Activated naive CD4-positive, alpha-beta T cell (primary cell): ENCODE measurements at places on chromosomes 1 and 21.

- DNase-seq = no peak
These were observed 12.6 kb downstream of the SLC22A15 start for GRCh38 chr1:115988953-115989352.

DNA sequence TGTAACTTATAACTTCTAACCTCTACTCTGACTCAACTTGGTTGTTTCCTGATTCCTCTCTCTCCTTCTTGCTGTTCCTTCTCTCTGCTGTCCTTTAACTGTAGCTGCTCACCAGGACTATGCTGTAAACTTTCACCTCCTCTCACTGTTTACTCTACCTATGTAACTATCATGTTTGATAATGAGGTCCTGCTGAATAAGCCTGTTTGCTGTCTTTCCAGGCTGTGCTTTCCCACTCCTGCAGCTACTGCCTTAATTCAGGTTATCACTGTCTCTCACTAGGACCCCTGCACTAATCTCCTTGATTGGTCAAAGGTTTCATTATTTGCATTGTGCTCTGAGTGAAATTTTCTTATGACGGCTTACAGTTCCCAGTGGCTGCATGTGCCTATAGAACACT, 633.9 kb upstream of the PTBP2 start:
- no peak for DNase-seq

GRCh38 chr1:204199579-204199978, 3.3 kb upstream of the KISS1 start:
- no peak for DNase-seq

- no peak for DNase-seq
These were observed 52.0 kb downstream of the ZNHIT6 start for GRCh38 chr1:85656256-85656655.

- DNase-seq = no peak
These were observed 151.5 kb downstream of the SMYD3 start for GRCh38 chr1:246355411-246356230.

DNA sequence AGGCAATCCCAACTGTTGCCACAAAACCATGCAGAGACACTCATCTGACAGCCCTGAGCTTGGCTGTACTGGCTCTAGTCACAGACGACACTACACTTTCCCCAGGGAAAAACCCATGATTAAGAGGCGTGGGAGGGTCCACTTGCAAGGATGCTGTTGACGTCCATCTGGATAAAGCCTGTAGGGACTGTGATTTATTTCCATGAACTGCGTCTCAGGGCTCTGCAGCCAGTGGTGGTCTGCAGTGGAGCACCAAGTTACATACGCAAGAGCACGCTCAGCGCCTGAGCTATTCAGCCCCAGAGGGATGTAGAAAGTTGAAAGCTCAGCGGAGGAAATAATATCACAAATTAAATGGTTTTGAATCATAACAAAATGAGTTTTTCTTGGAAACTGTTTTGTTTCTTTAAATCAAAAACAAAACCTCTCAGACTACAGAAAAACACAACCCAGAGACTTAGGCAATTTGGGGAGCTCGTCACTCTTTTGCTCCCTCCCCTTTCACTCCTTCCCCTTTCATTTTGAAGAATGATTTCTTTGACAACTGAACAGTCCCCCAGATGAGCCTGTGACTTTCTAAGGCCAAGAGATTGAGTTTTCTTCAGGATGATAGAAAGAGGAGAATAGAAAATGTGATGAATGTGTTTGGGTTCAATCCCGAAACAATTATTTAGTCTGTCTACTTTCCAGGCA, 71.2 kb downstream of the NGF start:
- DNase-seq = no peak

DNA sequence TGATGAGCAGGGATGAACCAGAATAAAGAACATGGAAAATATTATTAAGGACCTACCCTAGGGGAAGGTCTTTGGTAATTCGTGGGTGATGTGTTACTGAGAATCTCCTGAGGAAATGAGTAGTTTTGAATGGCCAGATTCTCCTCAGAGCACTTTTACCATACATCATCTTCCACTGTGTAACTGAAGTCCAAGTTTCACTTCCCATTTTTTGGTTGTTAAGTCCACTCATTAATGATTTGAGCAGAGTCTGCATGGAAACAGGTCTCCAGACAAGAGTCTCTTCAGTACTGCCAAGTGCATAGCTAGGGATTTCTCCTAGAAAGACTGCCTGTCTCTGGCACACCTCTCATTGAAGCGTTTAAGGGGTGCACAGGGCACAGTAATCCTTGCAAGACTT, 48.7 kb upstream of the PCP4 start:
- DNase-seq = no peak

GRCh38 chr1:201634261-201634660, 95.3 kb downstream of the NAV1 start:
- DNase-seq = no peak

DNA sequence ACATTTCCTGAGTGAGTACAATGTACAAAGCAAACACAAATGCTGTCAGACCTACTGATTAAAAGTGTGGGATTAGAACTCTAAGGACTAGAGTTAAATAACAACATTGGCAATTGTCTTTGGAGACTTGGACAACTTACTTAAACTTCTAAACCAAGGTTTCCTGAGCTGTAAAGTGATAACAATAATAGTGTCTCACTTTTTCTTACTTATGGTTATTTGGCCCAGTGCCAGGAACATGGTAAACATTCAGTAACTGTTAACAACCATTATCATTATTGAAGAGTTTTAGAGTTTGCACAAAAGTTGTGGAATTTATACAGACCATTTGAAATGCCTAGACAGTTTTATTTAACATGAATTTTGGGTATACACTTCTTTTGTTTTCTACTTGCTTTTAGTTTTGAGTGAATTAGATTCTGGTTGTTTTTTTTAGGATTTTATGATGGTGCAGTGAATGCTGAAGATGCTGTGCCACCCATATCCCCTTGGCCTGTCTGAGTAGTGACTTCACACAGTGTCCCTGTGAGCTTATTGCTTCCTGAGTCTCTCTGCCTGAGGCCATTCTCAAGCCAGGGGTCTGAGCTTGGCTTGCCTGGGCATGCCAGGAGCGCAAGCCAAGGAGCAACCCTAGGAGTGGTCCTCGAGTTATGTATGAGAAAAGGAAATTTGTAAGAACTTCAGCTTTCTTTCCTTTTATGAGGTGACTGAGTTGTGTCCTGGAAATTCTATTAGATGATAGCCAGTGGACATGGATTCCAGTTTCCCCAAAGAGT, 932.8 kb downstream of the TTLL7 start:
- DNase-seq = no peak

DNA sequence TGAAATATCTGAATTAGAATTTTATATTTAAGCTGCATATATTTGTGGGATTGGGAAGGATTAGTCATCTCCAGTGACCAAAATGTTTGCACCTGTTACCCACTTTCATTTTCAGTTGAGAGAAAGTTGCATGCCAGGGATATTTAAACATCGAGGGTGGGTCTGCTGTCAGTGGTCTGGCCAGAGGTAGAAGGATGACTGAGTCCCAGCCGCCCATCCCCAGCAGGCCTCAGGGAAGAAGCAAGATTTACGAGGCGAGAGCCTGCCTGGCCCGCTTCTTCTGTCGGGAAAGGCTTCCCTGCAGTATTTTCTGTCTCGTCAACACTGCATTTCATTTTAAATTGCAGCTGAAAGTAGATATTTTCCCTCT, 1.4 kb upstream of the MAN1C1 start:
- no peak for DNase-seq

- DNase-seq = no peak
These were observed 89.3 kb downstream of the ITPKB start for GRCh38 chr1:226649780-226650179.

- no peak for DNase-seq
These were observed 15.3 kb downstream of the TOMM20 start for GRCh38 chr1:235113183-235113917.

DNA sequence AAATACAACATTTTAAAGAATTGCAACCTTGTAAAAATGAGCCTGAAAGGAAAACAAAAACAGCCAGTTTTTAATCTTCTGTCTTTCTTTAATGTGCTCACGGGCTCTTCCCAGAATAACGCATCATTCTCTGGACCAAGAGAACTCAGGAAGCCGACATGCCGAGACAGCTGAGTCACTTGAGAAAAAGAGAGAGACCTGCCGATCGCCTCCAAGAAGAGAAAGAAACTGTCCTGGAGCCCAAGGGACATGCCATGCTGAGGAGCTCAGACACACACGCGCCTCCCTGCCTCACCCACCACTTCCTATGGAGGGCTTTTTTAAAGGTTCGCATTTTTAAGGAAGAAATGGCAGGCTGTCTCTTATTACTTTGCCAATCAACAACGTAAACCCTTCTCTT, 176.4 kb downstream of the ZNF281 start:
- DNase-seq = no peak

DNA sequence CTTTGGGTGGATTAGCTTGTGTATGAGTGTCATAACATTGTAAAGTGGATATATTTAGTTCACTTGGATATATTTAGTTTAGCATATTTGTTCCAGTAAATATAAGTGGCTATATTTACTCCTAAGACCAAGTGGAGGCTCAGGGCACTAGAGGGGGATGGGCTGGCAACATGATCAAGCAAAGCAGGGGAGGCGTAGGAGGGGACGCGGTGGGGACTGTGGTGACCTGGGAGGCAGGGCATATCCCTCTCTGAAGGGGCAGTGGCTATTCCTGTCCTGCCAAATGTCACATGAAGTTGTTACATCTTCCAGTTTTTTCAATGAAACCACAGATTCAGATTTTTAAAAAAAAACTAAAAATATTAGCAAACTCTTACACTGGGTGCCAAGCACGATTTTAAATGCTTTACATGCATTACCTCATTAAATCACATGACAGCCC, 51.9 kb upstream of the EDN2 start:
- no peak for DNase-seq

DNA sequence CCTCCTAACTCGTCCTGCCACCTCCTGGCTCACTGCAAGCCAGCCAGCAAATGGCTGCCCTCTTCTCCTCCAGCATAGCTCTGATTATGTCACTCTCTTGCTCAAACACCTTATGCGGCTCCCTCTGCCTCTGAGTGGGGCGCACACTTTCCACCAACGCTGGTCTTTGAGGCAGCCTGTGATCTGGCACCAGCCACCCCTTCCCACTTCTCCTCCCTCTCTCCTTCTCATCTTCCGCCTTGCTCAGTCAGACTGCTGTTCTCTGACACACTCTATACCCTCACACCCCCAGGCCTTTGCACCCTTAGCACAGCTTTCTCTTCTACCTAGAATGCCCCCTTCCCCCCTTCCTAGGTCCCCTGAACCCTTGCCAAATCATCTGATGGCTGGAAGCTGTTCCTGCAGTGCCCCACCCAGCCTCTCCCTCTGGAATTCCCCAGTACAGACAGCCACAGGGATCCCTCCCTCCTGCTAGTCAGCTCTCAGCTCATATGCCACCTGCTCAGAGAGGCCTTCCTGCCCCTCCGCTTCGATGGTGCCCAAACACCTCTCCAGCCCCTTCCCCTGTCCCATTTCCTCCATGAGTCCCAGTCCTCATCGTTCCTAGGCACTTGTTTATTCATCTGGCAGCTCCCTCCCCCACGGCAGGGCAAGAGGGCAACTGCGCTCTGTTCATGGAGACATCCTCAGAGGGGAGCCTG, 21.7 kb upstream of the PEF1 start:
- no peak for DNase-seq

- no peak for DNase-seq
These were observed 271.4 kb downstream of the FOXD2 start for GRCh38 chr1:47709019-47709871.

- DNase-seq = no peak
These were observed 101.9 kb downstream of the FNBP1L start for GRCh38 chr1:93549811-93550210.

DNA sequence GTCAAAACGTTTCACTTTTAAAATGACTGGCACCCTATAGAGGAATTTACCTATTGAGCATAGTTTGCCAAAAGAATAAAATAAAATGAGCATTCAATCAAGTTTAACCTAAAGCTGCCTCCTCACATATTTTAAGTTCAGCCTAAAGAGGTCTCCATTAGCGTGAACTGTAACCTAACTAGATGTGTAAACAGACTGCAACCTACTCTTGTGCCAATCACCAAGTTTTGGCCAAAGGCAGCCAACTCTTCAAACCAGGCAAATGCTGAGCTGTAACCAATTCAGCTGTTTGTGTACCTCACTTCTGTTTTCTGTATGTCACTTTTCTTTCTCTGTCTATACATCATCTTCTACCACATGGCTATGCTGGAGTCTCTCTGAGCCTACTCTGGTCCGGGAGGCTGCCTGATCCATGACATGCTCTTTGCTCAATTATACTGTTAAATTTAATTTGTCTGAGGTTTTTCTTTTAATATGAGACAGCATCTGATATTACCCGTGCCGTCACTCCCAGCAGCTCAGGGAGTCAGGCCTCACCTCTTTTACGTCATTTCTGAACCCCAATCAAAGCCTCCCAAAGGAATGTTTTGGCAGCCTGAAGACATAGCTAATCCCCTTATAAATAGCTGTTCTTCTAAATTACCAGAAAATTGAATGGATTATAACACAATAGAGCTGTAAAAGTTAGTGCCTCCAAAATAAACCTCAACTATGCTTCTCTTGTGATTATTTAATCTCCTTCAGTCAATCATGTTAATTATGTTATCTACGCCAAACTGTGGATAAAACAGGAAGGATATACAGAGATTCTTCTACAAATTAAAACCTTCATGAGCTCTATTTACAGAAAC, 81.0 kb upstream of the NR5A2 start:
- no peak for DNase-seq

GRCh38 chr1:20074725-20075171, 4.8 kb downstream of the PLA2G5 start:
- no peak for DNase-seq

DNA sequence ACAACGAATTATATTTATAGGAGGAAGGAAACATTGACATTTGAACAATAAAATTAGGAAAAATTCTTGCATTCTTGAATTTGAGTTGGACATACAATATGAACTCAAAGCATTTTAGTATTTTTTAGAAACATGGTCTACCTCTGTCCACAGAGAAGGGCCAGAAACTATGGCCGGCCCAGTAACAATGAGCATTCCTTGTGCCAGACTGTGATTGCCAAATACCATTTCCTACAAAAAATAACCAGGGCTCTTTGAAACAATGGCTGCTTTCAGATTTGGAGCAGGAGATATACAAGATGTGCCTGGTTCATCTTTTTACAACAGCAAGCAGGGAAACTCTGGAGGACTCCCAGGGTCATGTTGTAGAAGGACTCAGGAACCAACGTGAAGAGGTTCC, 38.4 kb downstream of the NOS1AP start:
- no peak for DNase-seq

- no peak for DNase-seq
These were observed 1.2 kb downstream of the SCAF4 start for GRCh38 chr21:31730712-31731055.

DNA sequence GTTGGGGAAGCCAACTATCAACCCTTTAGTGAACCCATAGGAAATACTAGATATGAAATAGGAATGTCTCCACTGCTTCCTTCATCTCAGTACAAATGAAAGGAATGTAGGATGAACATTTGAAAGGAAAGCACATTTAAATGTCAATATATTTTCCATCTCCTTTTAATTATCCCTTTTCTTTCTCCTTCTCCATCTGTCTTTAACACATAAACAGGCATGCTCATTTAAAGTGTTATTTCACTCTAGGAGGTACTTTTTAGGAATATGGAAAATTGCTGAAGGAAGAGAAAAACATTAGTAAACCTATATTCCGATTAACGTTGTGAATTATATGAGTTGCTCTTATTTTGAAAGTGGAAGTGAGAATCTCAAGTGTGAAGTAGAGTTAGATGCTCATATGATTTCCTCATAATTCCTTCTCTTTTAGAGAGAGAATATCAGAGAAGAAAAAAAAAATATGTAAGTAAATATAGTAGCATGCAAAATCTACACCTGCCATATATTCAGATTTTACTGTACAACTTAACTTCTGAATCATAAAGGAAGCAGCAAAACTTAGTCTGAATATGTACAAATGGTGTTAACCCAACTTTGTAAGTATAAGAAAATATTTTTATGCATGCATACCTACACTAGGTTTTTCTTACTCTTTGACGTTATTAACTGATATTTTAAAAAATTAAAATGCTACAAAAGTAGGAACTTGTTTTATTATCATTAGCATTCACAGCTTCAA, 406.9 kb upstream of the B3GALT2 start:
- DNase-seq = no peak
